Activated T-cell treated with anti-CD3 and anti-CD28 coated beads for 24 hours (primary cell): ENCODE measurements at places on chromosomes 6 and 20.
A peak's percentile ranks its signal among the peaks of the same experiment; 100 is the strongest.

DNA sequence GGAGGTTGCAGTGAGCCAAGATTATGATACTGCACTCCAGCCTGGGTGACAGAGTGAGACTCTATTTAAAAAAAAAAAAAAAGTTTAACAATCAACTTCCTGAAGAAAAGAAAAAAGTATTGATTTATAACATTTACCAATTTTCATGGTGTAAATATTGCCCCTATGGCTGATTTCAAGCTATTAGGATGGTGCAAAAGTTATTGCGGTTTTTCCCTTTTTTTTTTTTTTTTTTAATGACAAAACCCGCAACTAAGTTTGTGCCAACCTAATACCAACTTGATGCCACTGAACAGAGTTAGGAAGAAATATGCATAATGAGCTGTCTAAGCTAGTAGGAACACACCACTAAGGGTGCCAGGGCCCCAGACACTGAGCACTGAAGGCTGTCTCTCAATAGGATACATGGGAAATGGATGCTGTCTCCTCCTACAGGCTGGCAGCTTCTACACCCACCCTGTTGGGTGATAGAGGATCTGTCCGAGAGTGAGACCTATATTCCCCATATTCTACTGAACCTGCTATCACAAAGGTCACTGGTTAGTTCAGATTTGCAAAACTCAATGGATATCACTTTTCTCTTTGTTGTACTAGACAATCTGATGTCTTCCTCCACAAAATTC lies 6.5 kb upstream of the PERP start:
- no peak for DNase-seq

DNA sequence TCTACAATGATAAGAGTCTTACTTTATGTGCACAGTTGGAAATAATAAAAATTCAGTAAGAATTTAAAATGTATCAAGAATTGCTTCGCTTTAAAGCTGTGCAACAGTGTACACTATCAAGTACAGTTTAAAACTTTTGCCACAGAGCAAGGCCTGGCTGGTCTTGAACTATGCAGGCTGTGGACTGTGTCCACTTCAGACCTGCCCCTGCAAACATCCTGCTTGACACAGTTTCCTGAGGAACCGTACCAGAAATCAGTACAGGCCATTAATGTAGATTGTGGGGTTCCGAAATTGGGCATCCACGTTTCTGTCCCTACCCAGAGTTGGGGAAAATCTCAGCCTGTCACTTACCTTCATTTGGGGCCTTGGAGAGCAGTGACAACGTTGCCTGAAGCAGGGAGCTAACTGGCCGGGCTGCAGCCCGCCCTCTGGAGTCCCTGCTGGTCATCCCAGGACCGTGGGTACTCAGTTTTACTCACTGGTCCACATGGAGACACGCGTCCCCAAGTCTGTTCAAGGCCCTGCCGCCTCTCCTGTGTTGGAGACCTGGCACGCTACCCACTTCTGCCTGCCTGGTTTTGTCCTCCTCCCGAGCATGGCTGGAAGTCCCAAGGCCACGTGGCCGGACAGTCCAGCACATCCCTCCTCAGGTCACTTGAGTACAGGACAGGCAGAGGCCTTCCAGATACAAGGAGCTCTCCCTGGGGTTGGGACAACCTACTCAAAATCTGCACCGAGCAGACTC lies 8.4 kb downstream of the NINL start:
- DNase-seq = no peak

DNA sequence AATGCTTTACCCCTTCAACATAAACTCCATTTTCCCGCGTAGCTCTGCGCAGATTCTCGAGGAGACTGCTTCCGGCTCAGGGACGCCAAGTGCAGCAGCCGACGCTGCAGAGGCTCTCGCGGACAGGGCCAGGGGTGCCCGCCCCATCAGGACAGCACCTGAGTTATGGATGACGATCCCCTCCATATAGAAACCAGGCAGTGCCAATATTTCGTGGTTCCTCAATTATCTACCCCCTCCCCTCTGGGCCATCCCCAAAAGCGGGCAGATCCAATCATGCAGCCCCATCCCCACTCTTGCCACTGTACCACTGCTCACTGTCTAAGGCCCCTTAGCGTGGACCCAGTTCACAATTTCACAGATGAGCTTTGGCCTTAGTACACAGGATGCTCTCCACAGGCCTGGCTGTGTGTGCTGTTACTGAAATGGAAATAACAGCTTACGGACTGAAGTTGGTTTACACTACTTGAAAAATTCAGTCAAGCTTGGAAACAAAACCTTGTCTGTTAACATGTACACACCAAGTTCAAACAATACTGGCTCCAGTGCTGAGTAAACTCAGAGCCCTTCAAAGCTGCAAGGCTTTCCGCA lies 74.5 kb downstream of the DACT2 start:
- no peak for DNase-seq

GRCh38 chr6:129740013-129740412 lies 30.0 kb upstream of the ARHGAP18 start:
- no peak for DNase-seq

- no peak for DNase-seq
Measured at GRCh38 chr6:129632172-129632613, 77.8 kb downstream of the ARHGAP18 start.

DNA sequence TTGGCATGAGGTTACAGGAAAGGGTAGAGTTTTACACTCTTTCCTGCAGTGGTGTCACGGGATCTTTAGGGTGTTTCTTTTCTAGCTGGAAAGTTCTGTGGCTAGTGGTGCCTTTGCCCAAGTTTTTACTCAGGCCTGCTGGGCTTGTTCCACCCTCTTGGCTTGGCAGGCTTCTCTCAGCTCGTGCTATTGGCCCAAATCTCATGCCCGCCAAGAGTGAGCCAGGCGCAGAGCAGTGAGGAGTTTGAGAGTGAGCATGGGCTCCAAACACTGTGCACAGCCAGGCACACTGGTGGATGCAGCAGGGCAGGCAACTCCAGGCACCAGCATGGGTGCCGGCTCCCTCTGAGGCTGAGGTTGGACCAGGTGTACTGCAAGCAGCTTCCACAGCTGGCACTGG lies 206.5 kb downstream of the SAMD5 start:
- no peak for DNase-seq

- no peak for DNase-seq
Measured at GRCh38 chr6:40393641-40394040, 193.5 kb downstream of the LRFN2 start.

- DNase-seq = no peak
Measured at GRCh38 chr6:150897400-150897943, 32.0 kb downstream of the MTHFD1L start.

DNA sequence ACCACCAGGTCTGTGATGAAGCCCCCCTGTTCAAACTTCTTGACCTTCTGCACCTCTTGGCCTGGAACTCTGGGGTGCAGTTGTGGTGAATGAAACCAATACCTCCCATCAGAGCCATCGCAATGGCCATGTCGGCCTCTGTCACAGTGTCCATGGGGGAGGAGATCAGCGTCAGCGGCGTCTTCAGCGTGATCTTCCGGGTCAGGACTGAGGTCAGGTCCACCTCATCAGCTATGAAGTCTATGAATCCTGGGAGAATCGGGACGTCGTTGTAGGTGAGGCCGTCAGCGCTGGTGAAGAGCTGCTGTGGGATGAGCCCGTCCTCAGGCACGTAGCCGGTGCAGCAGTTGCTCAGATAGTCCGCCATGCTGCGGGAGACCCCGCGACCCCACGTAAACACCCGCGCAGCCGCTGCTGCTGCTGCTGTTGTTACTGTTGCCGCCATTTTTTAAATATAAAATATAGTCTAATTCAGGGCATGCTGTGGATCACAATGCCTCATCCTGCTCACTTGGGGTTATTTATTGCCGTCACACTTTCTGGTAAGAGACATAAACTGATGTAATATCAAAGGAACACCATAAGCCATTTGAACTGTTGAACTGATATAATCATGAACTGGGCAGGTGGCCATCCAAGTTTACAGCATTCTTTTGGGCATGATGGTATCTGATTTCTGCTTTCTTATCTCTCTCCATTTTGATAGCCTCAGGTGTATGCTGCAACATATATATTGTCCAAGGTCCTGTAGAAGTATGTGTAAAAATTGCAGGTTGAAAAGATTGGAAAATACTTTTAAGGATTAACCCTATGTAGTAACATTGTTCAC lies 18.7 kb upstream of the RNF144B start:
- no peak for DNase-seq

DNA sequence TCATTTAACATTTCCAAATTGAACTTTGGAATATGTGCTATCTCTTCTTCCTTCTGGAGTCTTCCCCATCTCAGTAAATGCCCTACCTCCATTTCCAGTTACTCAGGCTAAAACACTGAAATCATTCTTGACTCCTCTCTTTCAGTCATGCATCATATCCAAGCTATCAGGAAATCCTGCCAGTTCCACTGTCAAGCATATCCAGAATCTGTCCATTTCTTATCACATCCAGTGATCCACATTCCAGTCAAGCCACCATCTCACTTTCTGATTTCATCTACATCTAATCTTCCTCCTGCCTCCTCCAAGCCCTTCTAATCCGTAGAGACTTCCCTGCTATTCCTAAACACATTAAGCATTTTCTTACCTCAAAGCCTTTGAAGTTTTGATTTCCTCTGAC lies 15.3 kb upstream of the TBC1D32 start:
- DNase-seq = no peak

- no peak for DNase-seq
Measured at GRCh38 chr6:128966934-128967333, 84.0 kb downstream of the LAMA2 start.

- no peak for DNase-seq
Measured at GRCh38 chr6:164227952-164228522, 813.5 kb downstream of the QKI start.

GRCh38 chr20:23195636-23196035 lies 109.5 kb upstream of the CD93 start:
- DNase-seq = no peak

GRCh38 chr20:41692479-41693135 lies 74.4 kb upstream of the CHD6 start:
- peak; percentile 71 for DNase-seq

DNA sequence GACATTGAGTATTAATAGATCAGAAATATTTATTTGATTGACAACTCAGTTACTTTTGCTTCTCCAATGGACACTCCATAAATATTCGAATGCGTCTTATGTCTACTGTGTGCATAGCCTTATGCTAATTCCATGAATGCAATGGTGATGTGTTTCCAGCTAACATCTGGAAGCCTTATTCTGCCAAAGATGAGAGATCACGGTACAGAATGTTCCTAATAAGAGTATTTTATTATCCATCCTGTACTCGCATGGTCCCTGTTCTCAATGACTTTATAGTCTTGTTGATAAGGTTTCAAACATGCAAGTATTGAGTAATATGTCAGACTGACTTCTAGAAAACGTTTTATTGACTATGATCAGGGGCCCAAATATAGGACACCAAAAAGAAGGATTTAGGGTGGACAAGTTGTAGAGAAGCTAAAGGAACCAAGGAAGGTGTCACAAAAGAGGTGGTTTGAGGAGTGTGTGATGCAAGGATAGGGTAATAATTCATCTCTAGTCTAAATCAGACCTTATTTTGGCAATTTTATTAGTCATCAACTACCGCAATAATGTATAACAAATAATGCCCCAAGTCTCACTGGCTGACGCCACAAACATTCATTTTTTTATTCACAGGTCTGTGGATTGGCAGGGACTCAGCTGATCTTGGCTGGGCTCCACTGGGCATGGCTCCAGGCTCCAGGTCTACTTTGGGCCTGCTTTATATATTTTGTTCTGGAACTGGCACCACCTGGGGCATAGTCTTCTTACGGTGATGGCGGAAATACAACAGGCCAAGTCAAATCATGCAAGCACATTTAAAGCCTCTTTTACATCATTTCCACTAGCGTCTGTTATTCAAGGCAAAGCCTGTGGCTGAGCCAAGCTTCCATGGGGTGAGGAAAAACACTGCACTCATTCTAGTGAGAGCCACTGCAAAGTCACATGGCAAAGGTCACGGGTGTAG lies 24.5 kb upstream of the CD83 start:
- DNase-seq = no peak

DNA sequence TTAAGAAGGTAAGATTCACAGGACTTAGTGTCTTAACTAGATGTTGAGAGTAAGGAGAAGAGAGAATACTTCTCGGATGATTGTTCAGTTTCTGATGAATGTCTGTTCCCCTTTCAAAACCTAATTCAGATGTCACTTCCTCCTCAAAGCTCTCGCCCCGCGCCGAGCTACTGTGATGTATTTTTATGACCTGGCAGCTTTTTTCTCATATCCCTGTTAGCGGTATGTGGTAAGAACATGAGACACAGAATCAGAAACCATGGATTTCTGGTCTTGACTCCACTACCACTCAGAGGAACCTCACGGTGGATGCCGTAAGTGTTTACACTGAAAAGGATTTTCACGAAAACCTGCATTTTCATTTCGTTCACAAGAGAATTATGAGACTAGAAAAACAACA lies 48.4 kb downstream of the CEP43 start:
- peak; percentile 26 for DNase-seq

GRCh38 chr6:15796844-15797243 lies 134.0 kb upstream of the DTNBP1 start:
- DNase-seq = no peak

DNA sequence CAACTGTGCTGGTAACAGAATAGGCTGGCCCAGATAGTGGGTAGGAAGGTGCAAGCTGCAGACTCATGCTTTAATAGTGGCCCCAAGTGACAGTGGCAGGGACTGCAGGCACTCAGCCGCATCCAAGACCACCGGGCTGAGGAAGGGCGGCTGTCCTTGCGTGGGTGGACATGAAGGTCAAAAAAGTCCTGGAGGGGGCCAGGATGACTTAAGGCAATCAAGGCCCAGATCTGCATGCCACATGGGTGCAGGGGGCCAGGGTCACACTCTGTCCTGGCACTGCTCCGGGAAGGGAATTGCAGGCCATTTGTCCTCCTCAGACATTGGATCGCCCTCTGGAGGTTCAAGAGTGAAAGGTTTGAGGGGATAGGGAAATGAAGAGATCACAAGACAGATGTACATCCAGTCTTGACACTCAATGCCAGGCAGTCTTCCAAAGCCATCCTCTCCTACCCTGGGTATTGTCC lies 10.4 kb upstream of the VNN2 start:
- no peak for DNase-seq

GRCh38 chr6:136039185-136039584 lies 187.7 kb downstream of the PDE7B start:
- DNase-seq = no peak

DNA sequence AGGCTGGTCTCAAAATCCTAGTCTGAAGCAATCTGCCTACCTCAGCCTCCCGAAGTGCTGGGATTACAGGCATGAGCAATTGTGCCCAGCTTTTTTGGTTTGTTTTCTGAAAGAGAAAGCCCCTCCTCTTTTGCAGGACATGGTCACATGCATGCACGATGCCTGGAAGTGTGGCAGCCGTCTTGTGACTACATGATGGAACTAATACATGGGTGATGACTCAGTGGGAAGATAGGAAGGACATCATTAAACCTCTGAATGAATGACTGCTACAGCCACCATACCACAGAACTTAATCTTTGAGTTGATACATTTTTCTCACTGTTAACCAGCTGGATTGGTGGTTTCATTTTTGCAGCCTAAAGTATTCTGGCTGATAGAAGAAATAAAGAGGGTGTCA lies 13.4 kb upstream of the CTNNBL1 start:
- DNase-seq = no peak
